ENCODE measurements at places on chromosomes 16 and 17. TPM values are rescaled to one million over a fixed set of nuclear protein-coding genes. Genes with fewer than 3 reads are reported as not detected.

STX1B gene
- 0.63 TPM for total RNA-seq

UQCRC2 gene
- 113 TPM for total RNA-seq

ITGB4 gene
- total RNA-seq: 4.1 TPM

TAF1C gene
- 26.7 TPM for total RNA-seq

CLEC18B gene
- 20.9 TPM for total RNA-seq

CD300H gene
- total RNA-seq: not detected

TMEM220 gene
- 3.1 TPM for total RNA-seq

ORC6 gene
- total RNA-seq: 2.8 TPM

TMC8 gene
- under 0.01 TPM for total RNA-seq

GAST gene
- not detected for total RNA-seq

SLC38A8 gene
- total RNA-seq: not detected

CMTM1 gene
- total RNA-seq: 0.89 TPM

SOCS1 gene
- total RNA-seq: 3.4 TPM

CD300LG gene
- not detected for total RNA-seq

FOXN1 gene
- total RNA-seq: not detected

OR4D1 gene
- total RNA-seq: not detected

ZNF23 gene
- total RNA-seq: 2.9 TPM

IKZF3 gene
- not detected for total RNA-seq

ZSWIM7 gene
- total RNA-seq: 24.5 TPM

B9D1 gene
- 28.2 TPM for total RNA-seq

ASGR1 gene
- total RNA-seq: 0.63 TPM

SMTNL2 gene
- 16.9 TPM for total RNA-seq

USH1G gene
- not detected for total RNA-seq

CARD14 gene
- 0.13 TPM for total RNA-seq

HES7 gene
- under 0.01 TPM for total RNA-seq

KRTAP4-4 gene
- total RNA-seq: not detected

MT1G gene
- total RNA-seq: not detected

ABCC12 gene
- total RNA-seq: not detected

HEATR9 gene
- total RNA-seq: not detected

MPP3 gene
- total RNA-seq: 6.0 TPM

MBTD1 gene
- 2.3 TPM for total RNA-seq

NAGS gene
- 9.0 TPM for total RNA-seq

SLFN12L gene
- not detected for total RNA-seq

TEFM gene
- total RNA-seq: 7.5 TPM

PGS1 gene
- total RNA-seq: 31.6 TPM

FOXC2 gene
- total RNA-seq: 30.0 TPM

FLII gene
- total RNA-seq: 419 TPM

YPEL2 gene
- total RNA-seq: 17.7 TPM

C1QL1 gene
- total RNA-seq: 2.2 TPM

KRTAP2-2 gene
- not detected for total RNA-seq

All from mesangial cell (primary cell).